Frontal cortex (tissue), 4 donors: ENCODE measurements at places on chromosomes 4 and X.

GRCh38 chrX:48508400-48509244 lies at the start of gene PORCN:
TSS of gene PORCN (plus strand) at chrX:48508992. CDS start at chrX:48509821, 829 bp downstream.
- peak; percentile 85 for DNase-seq

DNA sequence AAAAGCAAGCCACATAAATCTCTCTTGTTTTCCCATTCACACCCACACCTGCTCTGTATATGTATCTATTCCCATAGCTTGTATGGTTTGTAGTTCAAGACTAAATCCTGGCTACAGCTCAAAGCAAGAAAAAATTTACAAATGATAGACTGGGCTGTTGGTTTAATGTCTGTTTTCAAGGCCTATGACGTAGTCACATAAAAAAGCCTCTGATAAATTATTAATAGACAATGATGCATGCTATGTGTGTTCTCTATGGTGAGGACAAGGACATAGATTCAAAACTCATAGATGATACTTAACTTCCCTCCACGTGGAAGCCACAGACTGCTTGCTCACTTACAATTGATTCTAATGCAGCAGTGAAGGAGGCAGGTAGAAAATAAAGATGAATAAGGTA lies 194.0 kb downstream of the LDB2 start:
- DNase-seq, result no peak

DNA sequence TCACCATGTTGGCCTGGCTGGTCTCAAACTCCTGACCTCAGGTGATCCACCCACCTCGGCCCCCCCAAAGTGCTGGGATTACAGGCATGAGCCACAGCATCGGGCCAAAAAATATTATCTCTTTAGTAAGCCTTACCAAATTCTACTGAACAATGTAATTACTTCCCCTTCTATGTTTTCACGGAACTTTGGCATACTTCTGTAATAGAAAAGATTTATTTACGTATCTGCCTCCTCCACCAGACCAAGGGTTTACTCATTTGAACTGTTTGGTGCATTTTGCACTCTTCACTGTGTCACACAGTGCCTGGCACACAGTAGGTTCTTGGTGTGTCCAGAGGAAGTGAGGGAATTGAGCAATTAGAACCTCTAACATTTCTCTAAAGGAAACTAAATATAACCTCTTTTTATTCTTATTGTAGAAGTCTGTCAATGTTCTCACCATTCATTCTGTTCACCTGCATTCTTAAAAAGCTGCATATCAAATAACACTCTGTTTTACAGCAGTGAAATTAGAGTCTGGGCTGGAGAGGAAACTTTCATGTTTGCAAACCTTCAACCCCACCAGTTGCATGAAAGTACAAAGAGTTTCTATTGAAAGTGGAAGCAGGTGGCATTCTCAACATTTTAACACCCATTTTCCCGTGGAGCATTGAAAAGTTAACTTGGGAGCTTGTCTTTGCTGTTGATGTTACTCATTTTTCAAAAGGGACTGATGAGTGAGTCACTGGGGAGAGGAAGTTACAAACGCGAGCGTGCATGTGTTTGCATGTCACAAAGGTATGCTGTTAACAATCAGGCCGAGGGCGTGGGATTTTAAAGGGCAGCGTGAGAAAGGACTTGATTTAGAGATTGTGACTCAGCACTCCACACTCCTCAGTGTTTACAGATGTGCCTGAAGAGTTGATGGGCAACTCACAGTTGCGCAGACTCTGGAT lies 314.1 kb downstream of the STK32B start:
- DNase-seq, result no peak

DNA sequence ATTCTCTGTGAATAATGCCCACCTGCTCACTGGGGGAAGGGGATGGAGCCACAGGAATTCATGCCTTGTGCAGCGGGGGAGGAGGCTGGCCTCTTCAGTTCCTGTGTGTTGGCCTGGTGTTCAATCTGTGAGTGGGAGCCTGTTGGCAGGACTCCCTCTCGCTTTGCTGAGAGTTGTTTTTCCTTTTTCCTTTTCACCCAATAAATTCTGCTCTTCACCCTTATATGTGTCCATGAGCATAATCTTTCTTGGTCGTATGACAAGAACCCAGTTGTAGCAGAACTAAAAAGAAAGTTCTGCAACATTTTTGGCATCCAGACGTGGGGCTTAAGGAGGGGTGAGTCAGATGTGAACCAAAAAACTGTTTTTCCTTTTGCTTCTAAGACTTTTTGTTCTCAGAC lies 235.2 kb upstream of the HDX start:
- no peak for DNase-seq

DNA sequence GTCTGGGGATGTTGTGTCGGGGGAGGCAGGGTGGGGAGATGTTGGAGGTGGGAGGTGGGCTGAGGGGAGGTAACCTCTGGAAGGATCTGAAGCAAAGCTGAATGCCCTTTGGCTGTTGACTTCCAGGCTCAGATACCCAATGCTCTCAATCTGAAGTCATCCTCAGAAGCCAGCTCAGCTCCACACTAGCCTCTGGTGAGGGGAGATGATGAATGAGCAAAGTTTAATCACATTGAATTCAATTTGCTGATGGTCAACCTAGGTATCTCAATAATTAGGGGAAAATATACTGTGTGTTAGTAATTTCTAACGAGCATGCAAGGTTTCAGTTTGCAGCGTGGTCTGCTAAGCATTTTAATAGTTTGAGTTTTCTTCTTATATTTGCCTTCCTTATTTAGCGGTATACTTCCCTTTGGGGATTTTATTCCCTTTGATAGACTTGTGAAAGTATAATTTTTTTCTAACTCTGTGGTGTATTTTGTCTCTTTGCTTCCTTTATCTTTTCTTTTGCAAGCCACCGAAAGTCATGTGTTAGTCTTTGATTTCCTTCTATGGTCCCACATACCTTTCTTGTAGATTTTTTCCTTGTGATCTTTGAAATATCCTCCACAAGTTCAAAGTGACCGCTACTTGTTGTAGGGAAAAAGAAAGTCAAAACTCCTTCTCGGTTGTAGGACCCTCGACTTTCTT lies 146.3 kb upstream of the LEF1 start:
- DNase-seq, result no peak

GRCh38 chrX:130682990-130683389 lies 220.0 kb downstream of the ENOX2 start:
- no peak for DNase-seq

GRCh38 chr4:172865103-172865502 lies 303.5 kb upstream of the GALNT7 start:
- DNase-seq, result no peak

GRCh38 chr4:150411520-150411919 lies 170.4 kb upstream of the MAB21L2 start:
- DNase-seq, result no peak

- DNase-seq, result no peak
Measured at GRCh38 chr4:108502356-108502755, 118.0 kb upstream of the RPL34 start.

DNA sequence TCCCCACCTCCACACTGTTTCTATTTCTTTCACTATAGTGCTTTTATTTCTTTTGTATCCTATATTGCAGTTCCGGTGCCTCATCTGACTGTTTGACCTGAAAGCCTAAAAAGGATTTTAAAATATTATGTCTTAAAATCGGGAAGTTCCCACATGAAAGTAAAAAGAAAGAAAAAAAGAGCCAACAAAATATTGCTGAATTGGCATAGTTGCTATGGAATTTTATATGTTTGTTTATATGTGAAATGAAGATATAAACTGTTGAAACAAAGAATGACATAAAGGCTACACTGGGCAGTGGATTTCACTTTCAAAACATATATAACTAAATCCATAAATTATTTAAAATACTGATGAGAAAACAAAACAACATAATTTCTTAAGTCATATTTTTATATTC lies 1383.7 kb downstream of the C4orf33 start:
- DNase-seq, result no peak

DNA sequence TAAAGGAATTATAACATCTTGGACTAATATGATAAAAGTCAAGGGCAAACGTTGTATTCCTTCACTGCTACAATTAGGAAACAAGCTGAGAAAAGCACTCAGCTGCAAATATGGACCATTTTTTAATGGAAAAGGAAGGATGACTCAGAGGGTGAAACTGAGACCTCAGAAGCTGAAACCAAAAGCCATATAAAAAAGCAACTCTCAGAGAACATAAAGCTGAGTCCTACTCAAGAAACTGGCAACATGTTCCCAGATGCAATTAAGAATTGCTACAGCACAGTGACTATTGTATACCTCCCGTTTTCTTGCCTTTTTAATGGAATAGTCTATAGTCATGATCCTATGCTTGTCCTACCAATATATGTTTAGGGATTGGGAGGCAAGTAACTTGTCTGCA lies 1106.4 kb upstream of the INTU start:
- no peak for DNase-seq

GRCh38 chr4:20393486-20394100 lies 141.9 kb downstream of the SLIT2 start:
- no peak for DNase-seq

- no peak for DNase-seq
Measured at GRCh38 chr4:17664755-17665154, 50.3 kb downstream of the MED28 start.

GRCh38 chr4:89021684-89022083 lies 35.3 kb downstream of the FAM13A start:
- DNase-seq, result no peak

DNA sequence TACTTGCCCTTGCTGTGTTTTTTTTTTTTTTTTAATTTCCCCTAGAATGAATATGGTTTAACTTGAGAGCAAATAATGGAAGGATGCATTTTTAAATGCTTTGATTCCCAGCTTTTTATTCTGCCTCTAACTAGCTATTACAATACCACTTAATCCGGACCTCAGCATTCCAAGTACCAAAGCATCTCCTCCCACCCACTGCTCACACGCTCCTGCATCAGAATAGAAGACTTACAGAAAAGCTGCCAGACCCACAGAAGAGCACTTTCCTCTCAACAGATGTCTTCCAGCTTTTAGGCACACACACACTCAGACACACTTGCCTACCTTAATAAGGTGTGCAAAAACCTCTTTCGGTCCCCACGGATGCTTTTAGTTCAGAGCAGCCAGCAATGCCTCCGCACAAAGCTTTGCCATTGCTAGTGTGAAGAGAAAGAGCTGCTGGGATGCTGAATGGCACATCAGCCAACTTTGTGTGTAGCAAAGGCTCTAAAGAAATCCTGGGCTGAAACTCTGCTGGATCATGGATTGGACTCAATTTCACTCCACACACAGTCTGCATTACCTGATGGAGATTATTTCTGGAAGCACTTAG lies 1056.2 kb downstream of the DMD start:
- DNase-seq, result peak; percentile 1

DNA sequence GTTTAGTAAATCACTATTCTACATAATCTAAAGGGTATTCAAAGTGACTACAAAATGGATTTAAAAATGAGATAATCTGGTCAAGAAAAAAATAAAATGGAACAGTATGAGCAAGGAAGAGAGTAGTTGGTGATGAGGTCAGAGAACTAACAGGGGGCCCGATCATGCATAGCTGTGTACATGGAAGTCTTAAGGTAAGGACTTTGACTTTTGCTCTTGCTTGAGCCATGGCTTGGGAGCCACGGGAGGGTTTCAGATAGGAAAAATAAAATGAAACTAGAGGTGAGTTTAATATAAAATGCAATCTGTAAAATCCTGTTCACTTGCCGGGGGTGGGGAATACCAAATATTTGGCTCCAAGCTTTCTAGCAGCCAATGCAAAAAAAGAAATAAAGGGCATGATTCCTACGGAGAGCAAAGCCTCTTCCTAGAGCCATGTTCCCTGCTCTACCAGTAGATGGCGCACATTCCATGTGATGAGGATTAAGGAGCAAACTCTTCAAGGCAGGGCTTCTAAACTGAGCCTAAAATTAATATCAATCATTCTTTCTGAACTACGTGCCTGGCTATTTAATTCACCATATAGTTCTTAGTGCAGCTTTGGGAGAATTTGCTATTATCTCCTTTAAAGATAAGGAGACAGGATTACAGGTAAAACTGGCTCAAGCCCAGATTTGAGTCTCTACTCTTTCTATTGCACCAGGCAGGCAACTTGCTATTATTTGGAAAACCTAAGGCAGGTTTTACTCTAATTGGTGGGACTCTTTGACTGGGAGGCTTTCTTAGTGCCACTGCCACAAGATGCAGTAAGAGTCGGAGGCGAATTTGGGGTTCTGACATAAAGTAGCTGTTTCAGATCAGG lies 6.8 kb upstream of the CLCN5 start:
- DNase-seq, result no peak

GRCh38 chr4:13240066-13240465 lies 244.1 kb downstream of the RAB28 start:
- DNase-seq, result no peak

DNA sequence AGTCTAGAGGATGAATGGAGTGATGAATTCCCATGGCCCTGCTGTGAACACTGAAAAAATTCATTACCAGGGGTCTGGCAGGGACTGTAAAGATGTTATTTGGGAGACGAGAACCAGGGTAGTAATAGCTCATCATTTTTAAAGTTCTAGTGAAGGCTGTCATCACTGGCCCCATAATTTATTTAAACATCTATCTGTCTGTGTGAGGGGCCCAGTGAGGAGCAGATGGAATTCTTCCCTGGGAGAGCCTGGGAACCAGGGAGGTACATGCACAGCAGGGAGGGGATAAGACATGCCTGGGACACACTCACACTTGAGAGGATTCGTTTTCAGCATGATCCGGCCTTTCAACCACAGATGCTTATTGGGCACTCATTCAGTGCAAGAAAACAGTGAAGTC lies 162.0 kb downstream of the PDGFRA start:
- DNase-seq, result no peak

GRCh38 chr4:155787113-155787710 lies 28.4 kb downstream of the GUCY1B1 start:
- no peak for DNase-seq

DNA sequence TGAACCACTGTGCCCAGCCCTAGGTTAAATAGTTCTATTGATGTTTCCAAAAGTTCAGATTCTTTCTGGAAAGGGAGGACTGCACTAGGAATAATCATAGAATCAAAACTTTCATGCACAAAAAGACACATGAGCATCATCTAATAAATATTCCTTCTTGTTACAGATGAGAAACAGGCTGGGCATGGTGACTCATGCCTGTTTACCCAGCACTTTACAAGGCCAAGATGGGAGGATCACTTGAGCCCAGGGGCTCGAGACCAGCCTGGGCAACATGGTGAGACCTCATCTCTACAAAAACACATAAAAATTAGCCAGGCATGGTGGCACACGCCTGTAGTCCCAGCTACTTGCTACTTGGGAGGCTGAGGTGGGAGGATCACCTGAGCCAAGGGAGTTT lies 27.7 kb downstream of the LARP7 start:
- no peak for DNase-seq

DNA sequence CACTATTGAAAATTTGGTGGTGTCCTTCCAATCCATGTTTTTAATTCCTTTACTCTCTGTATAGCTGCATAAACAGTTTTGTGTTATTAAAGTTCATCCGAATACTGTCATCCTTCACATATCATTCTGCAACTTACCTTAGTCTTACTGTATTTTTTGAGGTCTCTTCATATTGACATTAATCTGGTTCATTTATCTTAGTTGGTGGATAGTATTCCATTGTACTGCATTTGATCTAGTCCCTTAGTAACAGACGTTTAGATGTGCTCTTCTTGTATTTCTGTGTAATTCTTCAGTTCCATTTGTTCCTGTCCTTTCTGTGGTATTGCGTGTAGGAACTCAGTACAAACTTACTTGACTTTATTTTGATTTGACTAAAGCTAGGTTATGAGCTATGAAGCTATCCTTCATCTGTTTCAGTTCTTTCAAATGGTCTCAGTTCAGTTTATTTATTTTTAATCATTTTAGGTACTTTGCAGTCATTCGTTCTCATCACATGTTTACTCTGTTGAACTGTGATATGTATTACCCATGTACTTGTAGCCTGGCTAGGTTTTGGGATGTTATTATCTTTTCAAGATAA lies 41.3 kb downstream of the RAPGEF2 start:
- no peak for DNase-seq

GRCh38 chrX:17680732-17681413 lies 56.4 kb upstream of the SCML1 start:
- no peak for DNase-seq

GRCh38 chr4:101019941-101020401 lies 327.4 kb downstream of the PPP3CA start:
- no peak for DNase-seq
